ENCODE measurements at places on chromosomes 2 and 18. TPM values are rescaled to one million over a fixed set of nuclear protein-coding genes. Genes with fewer than 3 reads are reported as not detected.

The MBP gene
- 39.0 TPM for total RNA-seq

The CSRNP3 gene
- 10.7 TPM for total RNA-seq

The CCBE1 gene
- total RNA-seq, result 1.1 TPM

The AQP12B gene
- not detected for total RNA-seq

The EVX2 gene
- not detected for total RNA-seq

- DNase-seq, result no peak
- no peak overlapping the region for H3K4me3 ChIP-seq
- H3K27ac ChIP-seq, result no peak overlapping the region
- H3K4me1 ChIP-seq, result no peaks in the 10 kb centered on the region
- H3K27me3 ChIP-seq, result peaks cover 12% of the 10 kb centered on the region
- H3K36me3 ChIP-seq, result no peaks in the 10 kb centered on the region
Observed at GRCh38 chr2:29582062-29582461, 339.3 kb downstream of the ALK start.

DNA sequence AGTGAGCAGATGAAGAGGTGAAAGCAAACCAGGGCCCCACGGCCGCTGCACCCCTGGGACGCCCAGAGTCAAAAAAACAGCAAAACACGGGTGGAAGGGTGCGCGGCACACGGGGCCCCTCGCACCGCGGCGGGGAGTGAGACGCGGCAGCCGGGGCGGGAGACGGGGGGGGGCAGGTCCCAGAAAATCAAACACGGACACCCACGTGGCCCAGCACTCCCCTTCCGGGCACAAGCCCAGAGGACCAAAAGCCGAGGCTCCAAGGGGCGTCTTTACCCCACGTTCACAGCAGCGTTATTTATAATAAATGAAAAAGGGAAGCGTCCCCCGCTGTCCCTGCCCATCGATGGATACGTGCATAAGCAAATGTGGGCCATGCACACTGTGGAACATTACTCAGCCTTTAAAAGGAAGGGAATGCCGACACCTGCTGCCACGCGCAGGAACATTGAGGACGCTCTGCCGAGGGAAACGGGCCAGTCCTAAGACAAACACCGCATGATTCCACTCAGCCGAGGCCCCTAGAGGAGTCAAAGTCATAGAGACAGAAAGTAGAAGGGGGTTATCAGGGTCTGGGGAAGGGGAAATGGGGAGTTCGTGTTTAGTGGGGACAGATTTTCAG is 677 bp upstream of the COPS9 start:
- H3K27me3 ChIP-seq, result peaks cover 28% of the 10 kb centered on the region
- H3K27ac ChIP-seq, result peak overlapping the region; percentile 37
- peaks cover 4% of the 10 kb centered on the region for H3K36me3 ChIP-seq
- H3K4me3 ChIP-seq, result peak overlapping the region; percentile 82

- H3K27me3 ChIP-seq, result peaks cover 15% of the 10 kb centered on the region
- H3K36me3 ChIP-seq, result no peaks in the 10 kb centered on the region
- no peak overlapping the region for H3K27ac ChIP-seq
Observed at GRCh38 chr18:34631093-34631966, 78.8 kb upstream of the DTNA start.

GRCh38 chr2:142767847-142768246 is 109.6 kb upstream of the KYNU start:
- H3K4me1 ChIP-seq, result no peaks in the 10 kb centered on the region
- no peak overlapping the region for H3K4me3 ChIP-seq
- H3K36me3 ChIP-seq, result no peaks in the 10 kb centered on the region
- no peak overlapping the region for H3K27ac ChIP-seq
- DNase-seq, result no peak

GRCh38 chr2:231161252-231161839 is 36.5 kb upstream of the HTR2B start:
- no peaks in the 10 kb centered on the region for H3K27me3 ChIP-seq
- H3K27ac ChIP-seq, result no peak overlapping the region
- no peak for DNase-seq

DNA sequence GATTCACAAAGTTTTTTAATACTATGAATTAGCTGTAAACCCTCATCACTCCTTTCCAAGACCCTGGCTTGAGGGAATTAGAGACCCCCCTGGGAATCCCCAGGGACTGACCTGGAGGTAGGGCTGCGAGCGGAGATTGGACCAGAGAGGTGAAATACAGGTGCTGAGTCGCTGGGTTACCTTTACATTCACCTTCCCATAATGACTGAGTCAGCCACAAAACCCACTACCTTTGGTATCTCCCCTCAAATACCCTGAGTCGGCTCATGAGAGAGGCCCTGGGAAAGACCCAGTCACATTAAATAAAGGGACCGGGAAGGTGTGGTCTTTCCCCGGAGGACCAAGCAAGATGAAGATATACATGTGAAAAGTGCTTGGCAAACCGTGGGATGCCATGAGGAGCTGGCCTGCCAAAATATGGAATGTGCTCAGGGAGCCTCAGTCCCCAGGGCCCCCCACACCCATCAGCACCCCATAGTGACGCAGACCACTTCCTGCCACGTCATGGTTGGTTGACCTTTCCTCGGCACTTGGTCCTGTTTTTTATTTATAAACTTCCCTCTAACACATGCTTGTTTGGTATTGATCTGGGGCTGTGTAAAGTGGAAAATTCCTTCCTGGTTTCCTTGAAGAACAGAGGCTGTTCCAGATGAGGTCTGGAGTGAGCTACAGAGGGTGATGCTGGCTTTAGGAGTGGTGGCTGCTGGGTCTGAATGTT is 51.4 kb downstream of the IL1RL2 start:
- no peaks in the 10 kb centered on the region for H3K36me3 ChIP-seq
- no peak overlapping the region for H3K4me3 ChIP-seq
- no peak for DNase-seq
- peak overlapping the region; percentile 65 for H3K27ac ChIP-seq
- peaks cover 6% of the 10 kb centered on the region for H3K4me1 ChIP-seq

DNA sequence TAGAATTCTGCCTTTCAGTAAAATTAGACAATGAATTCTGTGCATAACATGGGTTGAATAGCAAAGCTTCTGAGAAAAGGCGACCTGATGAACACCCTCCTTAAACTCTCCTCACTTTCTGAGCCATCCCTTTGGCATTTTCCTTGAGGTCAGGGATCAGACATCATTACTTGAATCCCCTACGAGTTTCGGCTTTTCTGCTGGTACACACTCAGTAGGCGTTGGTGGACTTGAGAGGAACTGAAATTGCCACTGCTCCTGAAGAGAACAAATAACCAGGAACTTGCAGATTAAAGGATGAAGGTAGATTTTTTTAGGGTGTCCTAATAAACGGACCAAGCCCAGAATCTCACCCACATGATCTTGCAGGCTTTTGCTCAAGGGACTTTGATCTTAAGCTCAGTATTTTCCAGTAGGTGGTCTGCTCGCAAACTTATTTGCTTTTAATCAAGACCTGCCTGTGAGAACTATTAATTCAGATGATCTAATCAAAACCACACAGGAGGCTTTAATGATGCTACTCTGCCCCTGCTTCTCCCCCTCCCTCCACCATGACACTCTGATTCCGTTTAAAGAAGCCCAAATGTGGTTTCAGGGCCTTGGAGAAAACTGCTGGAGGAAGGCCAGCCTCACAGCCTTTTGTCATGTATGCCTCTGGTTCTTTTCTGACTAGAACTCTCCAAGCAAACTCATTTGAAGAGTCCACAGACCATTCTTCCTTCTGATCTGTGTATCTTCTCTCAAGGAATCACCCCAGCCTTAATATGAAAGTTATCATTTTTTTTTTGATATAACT is 124.9 kb downstream of the PRKCE start:
- peaks cover 10% of the 10 kb centered on the region for H3K27me3 ChIP-seq
- no peak for DNase-seq
- no peak overlapping the region for H3K4me3 ChIP-seq
- peaks cover 2% of the 10 kb centered on the region for H3K4me1 ChIP-seq
- no peaks in the 10 kb centered on the region for H3K36me3 ChIP-seq

- no peak overlapping the region for H3K27ac ChIP-seq
- no peak for DNase-seq
- H3K4me1 ChIP-seq, result no peaks in the 10 kb centered on the region
- H3K36me3 ChIP-seq, result no peaks in the 10 kb centered on the region
- no peaks in the 10 kb centered on the region for H3K27me3 ChIP-seq
Observed at GRCh38 chr2:151191001-151191400, 70.7 kb downstream of the RBM43 start.

GRCh38 chr18:75070625-75071483 is 138.1 kb downstream of the PTGR3 start:
- peak overlapping the region; percentile 5 for H3K27ac ChIP-seq
- no peak overlapping the region for H3K4me3 ChIP-seq
- H3K4me1 ChIP-seq, result peaks cover 15% of the 10 kb centered on the region
- no peak for DNase-seq
- H3K36me3 ChIP-seq, result no peaks in the 10 kb centered on the region

DNA sequence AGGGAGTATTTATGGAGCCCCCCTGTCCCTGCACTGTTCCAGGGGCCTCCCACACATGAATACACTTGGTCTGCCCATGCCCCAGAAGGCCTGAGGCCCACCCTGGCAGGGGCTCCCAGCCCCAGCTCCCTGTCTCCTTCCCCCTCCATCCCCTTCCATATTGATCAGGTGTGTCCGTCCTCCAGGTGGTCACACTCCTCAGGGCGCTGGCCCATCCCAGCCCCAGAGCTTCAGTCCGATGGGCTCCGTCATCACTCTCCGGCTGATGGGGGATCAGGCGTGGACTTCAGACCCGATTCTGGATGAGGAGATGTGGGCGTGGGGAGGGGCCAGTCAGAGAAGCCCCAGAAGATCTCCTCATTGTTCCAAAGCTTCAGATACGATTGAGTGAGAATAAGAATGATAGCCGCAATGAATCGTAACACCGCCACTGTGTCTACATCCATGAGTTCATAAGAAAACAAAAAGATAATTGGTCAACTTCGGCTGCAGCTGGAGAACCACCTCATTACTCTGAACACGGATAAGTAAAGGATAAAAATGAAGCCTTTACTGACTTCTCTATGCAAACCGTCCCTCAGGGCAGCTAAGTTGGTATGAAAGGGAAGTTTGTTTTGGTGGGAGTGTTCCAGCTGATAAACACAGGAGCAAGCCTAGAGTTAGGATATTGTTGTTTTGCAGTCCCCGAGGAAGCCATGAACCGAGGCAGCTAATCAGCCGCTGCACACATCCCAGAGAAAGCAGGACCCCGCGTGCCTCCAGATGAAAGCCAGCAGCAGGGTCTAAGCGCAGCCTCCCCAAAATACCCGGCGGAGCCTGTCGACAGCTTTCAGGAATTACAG is 279.5 kb downstream of the NDUFA10 start:
- no peak for DNase-seq
- no peak overlapping the region for H3K4me3 ChIP-seq
- H3K27me3 ChIP-seq, result peaks cover 13% of the 10 kb centered on the region
- peaks cover 8% of the 10 kb centered on the region for H3K4me1 ChIP-seq
- H3K27ac ChIP-seq, result no peak overlapping the region

DNA sequence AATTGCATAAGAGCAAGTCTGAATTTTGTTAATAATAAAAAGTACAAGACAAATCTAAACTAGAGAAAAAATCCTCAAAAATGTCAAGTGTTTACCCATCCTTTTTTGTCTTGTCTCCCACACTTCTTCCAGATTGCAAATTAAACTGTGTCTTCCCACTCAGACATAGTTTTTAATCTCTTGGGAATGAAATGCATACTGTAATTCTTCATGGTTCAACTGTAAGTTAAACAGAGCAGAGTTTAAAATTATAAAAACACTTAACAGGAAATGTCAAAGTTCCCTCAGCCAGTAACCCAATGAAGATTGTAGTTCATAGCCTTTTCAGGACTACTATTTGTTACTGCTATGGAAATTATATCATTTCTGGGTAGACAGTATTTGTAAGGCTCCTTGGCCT is 171.8 kb downstream of the UBE2E3 start:
- no peak overlapping the region for H3K4me3 ChIP-seq
- no peak for DNase-seq
- H3K27ac ChIP-seq, result no peak overlapping the region
- no peaks in the 10 kb centered on the region for H3K36me3 ChIP-seq
- H3K4me1 ChIP-seq, result no peaks in the 10 kb centered on the region

DNA sequence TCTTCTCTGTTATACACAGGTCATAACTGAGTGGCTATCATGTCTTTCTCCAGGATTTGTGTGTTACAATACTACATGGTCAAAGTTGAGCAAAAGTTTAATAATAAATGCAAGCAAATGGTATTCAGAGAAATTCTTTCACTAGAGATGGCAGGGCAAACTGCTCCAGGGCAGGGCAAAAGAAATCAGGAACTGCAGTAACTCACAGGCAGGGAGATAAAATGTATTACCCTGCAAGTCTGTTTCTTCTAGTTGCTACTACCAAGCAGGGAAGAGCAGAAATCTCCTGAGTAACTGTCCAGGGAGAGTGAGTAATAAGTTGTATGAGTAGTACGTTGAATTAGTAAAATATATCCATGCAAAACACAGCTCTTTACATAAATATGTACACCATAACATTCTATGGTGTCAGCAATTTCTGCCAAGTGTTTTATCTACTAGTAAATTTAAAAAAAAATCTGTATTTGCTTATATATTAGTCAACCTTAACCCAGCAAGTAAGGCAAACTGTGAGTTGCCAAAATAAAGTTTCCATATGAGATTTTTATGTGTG is 404.1 kb downstream of the ZEB2 start:
- DNase-seq, result no peak
- H3K4me3 ChIP-seq, result no peak overlapping the region
- H3K36me3 ChIP-seq, result no peaks in the 10 kb centered on the region
- H3K27me3 ChIP-seq, result no peaks in the 10 kb centered on the region
- H3K4me1 ChIP-seq, result no peaks in the 10 kb centered on the region
- H3K27ac ChIP-seq, result no peak overlapping the region

DNA sequence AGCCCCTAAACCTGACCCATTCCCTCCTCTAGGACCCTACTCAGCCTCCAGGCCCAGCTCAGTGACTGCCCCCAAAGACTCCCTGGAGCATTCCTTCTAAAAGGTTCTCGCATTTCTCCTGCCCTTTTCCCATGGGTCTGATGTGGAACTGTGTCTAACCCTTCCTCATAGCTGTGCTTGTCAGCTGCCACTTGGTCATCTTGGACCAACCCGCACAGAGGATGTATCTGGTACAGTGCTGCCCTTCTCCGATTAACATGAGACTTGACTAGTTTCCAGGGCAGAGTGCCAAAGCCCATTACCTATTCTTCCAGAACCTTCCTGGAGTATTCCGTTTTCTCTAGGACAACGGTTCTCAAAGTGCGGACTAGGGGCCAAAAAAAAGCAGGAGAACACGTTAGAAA is 518 bp upstream of the NFU1 start:
- peaks cover 17% of the 10 kb centered on the region for H3K4me1 ChIP-seq
- peak overlapping the region; percentile 99 for H3K27ac ChIP-seq
- peak overlapping the region; percentile 97 for H3K4me3 ChIP-seq
- DNase-seq, result no peak
- peaks cover 2% of the 10 kb centered on the region for H3K36me3 ChIP-seq

GRCh38 chr2:239532859-239533258 is 132.0 kb upstream of the HDAC4 start:
- H3K36me3 ChIP-seq, result no peaks in the 10 kb centered on the region
- no peak overlapping the region for H3K4me3 ChIP-seq
- H3K4me1 ChIP-seq, result no peaks in the 10 kb centered on the region
- H3K27ac ChIP-seq, result no peak overlapping the region
- H3K27me3 ChIP-seq, result peaks cover 11% of the 10 kb centered on the region
- no peak for DNase-seq

- H3K27me3 ChIP-seq, result peaks cover 17% of the 10 kb centered on the region
- H3K4me1 ChIP-seq, result no peaks in the 10 kb centered on the region
- no peaks in the 10 kb centered on the region for H3K36me3 ChIP-seq
Observed at GRCh38 chr2:136534811-136535210, 230.5 kb upstream of the THSD7B start.

- no peaks in the 10 kb centered on the region for H3K36me3 ChIP-seq
- no peak for DNase-seq
- no peak overlapping the region for H3K27ac ChIP-seq
Observed at GRCh38 chr2:220994846-220995245, 577.3 kb downstream of the EPHA4 start.

All from progenitor cell of endocrine pancreas (in vitro differentiated cells).